ENCODE measurements at places on chromosomes 13 and 19.

GRCh38 chr13:86447479-86447878 is 648.3 kb upstream of the SLITRK6 start:
- DNase-seq = no peak

DNA sequence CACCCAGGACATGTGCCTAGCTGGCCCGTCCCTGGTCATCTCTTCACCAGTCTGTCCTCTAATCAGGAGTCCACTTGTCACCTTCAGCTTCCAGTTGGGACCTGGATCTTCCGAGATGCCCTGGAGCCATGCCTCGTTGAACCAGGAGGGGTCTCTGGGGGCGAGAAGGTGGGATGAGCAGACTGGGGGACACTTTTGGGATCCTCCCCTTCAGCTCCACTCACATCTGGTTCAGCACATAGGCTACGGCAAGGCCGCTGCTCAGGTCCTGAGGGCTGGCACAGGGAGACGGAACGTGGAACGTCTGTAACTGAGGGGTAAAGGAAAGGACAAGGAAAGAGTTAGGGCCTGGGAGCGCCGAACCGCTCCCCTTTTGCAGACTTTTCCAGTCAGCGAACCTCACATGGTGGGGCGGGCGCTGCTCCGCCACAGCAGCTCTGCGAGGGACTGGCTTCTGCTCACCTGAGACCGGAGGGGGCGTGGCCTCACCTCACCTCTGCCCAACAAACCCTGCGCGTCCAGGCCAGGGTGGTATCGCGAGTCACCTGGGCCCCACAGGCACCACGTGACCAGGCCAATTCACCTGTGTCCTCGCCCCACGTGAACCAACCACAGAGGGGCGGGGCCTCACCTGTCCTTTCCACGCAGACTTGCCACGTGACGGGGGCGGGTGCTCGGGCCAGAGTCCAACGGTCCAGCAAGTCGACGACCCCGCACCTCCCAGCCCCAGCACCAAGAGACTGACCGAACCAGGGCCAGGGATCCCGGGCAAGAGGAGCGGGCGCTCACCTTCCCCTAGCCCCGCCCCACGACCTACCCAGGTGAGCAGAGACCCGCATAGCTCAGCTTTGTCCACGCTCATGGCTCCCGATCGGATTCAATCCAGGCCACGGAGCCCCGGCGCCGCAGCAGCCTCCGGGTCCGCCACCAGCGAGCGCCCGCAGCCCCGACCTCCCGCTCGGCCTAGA is at the start of gene HOOK2:
Gene HOOK2 (minus strand): TSS at position 965 of the 968 bp plus-strand sequence. CDS start 103 bp downstream, at position 862.
- DNase-seq = peak; percentile 70

- DNase-seq = no peak
Measured at GRCh38 chr19:35913589-35913988, 5.5 kb upstream of the TYROBP start.

DNA sequence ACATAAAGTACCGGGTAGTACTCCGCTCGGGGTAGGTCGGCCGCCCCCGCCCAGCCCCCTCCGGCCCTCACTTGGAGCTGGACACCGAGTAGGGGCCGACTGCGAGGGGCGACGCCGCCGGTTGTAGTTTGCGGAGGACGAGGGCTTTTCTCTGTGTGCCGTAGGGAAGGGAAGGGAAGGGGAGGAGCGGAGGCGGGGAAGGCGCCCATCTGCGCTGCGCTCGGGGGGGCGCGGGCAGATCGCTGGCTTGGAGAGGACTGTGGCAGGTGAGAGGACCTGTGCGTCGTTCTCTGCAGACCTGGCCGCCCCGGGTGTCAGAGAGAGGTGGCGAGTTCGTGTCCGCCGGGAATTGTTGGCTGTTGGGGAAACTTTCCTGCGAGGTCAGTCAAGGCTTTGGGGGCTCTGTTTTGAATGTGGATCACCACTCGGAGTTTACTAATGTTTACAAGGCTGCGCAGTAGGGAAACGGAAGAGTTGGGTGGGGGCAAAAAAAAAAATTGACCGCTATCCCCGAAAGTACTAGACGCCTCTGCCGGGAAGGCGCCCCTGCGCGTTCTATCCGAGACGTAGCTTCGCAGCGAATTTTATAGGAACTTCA is 1.4 kb downstream of the ING1 start:
- peak; percentile 48 for DNase-seq

DNA sequence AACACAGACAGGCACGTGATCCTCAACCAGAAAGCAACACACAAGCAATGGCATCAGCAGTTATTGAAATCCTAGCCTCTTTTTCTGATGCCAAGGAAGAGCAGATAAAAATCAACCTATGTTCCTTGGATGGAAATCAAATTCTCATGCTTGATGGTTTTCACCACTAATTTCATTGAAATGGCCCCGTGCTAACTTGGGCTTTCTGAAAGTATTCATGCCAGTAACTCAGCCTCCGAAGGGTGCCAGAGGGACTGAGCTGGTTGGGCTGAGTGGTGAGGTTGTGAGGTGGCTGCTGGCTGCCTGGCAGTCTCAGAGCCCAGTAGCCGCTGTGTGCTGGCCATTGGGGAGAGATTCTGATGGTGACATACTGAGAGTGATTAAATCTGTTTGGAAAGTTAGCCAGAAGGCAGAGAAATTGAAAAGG is 309.3 kb downstream of the DCT start:
- no peak for DNase-seq
